ENCODE measurements at places on chromosomes 2 and 18. TPM values are rescaled to one million over a fixed set of nuclear protein-coding genes. Genes with fewer than 3 reads are reported as not detected.

Gene TLX2
- polyA plus RNA-seq: not detected

DNA sequence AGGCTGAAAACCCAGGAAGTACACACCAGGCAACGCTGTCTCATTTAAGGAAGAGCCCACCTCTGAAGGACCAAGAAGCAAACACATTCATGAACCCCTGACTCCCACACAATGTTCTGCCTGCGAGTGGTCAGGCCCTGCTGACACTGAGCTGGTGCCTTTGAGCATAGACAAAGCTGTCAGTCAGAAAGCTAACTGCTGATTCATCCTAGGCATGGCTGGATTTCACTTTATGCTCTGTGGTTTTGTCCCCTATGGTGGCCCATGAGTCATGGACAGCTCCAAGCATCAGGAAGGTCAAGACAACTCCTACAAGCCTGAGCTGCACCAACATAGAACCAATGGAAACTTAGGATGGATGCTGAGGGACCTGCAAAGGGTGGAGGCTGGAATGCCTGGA, 78.9 kb downstream of the UXS1 start:
- DNase-seq: no peak

Gene PER2
- polyA plus RNA-seq: 6.0 TPM

GRCh38 chr2:238138331-238139195, at the start of gene KLHL30:
TSS of gene KLHL30 (plus strand) at chr2:238138668. CDS start at chr2:238140755, 2,087 bp downstream.
- no peak for DNase-seq

GRCh38 chr2:127715778-127716449, 14.6 kb downstream of the SFT2D3 start:
- no peak for DNase-seq

DNA sequence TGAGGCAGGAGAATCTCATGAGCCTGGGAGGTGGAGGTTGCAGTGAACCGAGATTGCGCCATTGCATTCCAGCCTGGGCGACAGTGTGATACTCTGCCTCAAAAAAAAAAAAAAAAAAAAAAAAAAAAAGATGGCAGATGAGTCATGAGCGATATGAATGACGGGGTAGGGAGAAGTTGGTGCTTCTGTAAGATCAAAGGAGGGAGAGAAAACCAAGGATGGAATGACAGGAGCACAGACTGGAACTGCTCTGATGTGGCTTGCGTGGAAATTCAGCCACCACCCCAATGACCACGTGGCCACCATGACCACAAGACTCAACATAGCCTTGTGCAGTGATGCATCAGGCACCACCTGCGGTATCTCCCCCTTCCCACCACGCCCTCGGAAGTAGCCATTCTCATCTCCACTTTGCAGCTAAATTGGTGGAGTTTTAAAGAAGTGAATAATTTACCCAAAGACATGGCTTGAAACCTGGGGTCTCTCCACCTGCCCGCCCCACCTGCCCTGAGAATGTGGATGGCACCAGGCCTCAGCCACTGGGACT, 96.0 kb downstream of the ACKR3 start:
- no peak for DNase-seq

Gene HOXD12
- 0.28 TPM for polyA plus RNA-seq

Gene TYMS
- polyA plus RNA-seq: 119 TPM

GRCh38 chr2:112843836-112844235, 7.3 kb upstream of the IL1B start:
- no peak for DNase-seq

DNA sequence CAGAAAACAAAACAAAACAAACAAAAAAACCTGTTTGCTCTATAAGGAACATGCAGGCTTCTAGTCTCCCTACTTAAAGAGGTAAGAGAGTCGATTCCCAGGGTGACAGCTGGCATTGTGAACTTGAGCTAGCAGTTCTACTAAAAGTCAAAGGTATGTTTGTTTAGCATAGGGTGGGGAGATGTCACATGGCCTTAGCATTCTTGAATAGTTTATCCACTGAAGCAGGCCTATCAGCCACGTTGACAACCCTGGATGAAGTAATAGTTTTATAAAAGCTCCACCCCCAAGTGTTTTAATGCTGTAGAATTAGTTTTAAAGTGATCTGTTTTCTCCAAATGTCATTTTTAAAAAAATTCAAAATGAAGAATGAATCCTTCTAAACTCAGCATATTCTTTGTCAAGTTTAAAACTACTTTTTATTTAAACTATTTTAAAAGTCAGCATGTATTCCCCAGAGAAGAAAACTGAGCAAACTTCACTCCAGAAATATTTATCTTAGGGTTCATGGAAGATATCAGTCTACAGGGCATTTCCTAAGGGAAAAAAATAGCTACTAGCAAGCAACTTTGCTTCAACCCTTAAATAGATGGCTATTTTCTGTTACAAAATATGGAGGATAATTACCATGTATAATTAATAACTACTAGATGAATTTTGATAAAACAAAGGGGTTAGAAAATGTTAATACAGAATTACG, 1.7 kb downstream of the MYOM1 start:
- no peak for DNase-seq

- DNase-seq: no peak
Measured at GRCh38 chr2:207787017-207787416, 17.3 kb upstream of the FZD5 start.

GRCh38 chr2:15913146-15913545, 27.2 kb upstream of the MYCN start:
- DNase-seq: no peak

Gene IL36A
- polyA plus RNA-seq: not detected

Gene IL1F10
- polyA plus RNA-seq: not detected

- DNase-seq: no peak
Measured at GRCh38 chr2:214593727-214594126, 182.9 kb downstream of the VWC2L start.

Gene COL4A3
- polyA plus RNA-seq: 58.0 TPM

Gene NCK2
- 64.8 TPM for polyA plus RNA-seq

Gene MYOM1
- polyA plus RNA-seq: 7.8 TPM

Gene DTNB
- 19.6 TPM for polyA plus RNA-seq

GRCh38 chr2:180474716-180475115, 467.6 kb upstream of the CWC22 start:
- DNase-seq: peak; percentile 8

DNA sequence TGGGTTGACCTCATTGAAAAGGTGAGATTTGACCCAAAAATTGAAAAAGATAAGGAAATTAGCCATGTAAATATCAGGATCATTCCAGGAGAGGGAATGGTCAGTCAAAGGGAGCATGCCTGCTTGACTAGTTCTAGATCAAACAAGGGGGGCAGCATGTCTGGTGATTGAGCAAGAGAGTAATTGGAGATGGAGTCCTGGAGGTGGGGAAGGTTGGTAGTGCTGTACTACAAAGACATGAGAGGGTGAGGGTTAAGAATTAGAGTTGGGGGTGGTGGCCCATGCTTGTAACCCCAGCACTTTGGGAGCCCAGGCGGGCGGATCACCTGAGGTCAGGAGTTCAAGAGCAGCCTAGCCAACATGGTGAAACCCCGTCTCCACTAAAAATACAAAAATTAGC, 2.0 kb downstream of the MRPL30 start:
- DNase-seq: no peak

DNA sequence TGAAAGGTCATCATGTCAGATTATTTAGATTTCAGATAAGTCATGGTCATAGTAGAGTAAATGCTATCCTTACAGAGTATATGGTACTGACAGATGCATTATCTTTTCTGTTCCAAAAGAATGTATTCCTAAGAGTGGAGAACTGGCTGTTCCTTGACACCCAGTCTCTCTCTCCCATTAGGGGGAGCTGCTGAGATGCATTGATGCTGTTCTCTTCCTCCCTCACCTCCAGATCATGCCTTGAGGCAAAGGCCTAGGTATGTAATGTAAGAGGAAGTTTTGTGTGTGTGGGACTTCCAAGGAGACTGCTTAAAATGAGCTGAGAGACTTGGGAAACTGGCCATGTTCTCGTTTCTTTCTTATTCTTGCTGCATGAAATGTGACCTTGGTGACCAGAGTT, 979.5 kb upstream of the CELF4 start:
- DNase-seq: no peak

- no peak for DNase-seq
Measured at GRCh38 chr2:216081487-216082116, at the start of the genes PECR and TMEM169. TSS of gene PECR (minus strand) at chr2:216081809. CDS start at chr2:216081741, 68 bp downstream. TSS of gene TMEM169 (plus strand) at chr2:216081919. CDS start at chr2:216095964, 14,045 bp downstream.

DNA sequence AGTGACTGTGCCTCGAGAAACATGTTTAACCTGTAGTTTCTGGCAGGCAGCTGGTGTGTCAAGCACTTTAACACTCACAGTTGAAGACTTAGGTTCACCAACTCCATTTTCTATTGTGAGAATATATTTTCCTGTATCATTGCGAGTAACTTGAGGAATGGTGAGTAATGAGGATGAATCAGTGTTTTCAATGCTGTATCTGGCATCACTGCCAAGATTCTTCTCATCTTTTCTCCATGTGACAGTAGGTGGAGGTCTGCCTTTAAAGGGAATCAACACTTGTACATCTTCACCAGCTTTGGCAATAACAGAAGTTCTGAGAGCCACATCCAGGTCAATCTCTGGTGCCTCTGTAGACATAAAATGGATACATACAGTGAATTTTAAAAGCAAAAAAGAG, 72.8 kb downstream of the PLEKHA3 start:
- DNase-seq: no peak

DNA sequence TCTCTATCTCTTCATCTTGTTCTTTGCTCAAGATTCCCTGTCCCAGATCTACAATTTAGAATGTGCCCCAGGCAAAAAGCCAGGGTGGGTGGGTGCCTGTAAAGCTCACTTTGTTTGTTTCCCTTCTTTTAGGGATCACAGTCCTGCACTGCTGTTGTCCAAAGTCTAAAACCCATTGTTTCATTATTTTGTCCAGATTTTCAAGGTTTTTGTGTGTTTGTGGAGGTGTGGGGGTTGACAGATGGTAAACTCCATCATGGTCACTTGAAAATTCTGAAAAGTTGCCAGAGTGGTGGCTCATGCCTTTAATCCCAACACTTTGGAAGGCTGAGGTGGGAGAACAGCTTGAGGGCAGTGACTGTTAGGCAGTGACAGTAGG, 41.5 kb downstream of the YES1 start:
- DNase-seq: no peak

Gene NDC80
- 29.8 TPM for polyA plus RNA-seq

DNA sequence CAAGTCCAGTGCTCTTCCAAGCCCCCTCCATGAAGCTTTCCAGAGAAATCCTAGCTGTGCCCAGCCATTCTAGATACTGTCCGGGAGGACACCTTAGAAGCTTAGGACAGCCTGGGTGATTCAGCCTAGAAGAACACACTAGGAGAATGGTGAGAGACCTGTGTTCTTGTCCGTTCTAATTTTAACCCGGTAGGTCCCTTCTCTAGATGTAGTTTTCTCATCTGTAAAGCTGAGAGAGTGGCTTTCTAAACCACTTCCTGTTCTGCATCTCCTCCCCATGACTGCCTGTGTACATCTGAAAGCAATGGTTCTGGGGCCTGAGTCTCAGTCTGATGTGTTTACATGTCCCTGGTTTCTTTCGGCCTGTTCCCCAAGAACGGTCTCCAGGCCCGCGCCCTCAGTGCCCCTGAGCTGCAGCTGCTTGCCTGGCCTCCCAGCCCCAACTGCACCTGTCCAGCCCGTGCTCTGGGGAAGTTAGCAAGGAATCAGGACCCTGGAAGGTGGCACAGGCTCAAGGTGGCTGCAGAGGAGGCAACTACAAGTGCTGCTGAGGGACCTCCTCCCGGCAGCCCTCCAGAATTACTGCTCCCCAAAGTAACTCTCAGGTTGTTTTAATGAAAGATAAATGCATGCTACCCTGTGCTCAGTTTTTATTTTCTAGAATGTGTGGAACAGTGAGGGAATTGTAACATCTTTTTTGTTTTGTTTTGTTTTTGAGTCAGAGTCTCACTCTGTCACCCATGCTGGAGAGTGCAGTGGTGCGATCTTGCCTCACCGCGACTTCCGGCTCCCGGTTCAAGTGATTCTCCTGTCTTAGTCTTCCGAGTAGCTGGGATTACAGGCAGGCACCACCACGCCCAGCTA, 105.9 kb downstream of the LBH start:
- no peak for DNase-seq

GRCh38 chr18:3248658-3249359, 1.2 kb downstream of the MYL12A start:
- DNase-seq: peak; percentile 35

GRCh38 chr18:27921904-27922751, 254.8 kb downstream of the CDH2 start:
- no peak for DNase-seq

Gene FKBP7
- 71.5 TPM for polyA plus RNA-seq

Gene NMUR1
- polyA plus RNA-seq: 0.38 TPM

Gene DNER
- polyA plus RNA-seq: 66.7 TPM

Gene CD28
- polyA plus RNA-seq: 2.1 TPM

Gene EMILIN2
- 9.8 TPM for polyA plus RNA-seq

All from right renal cortex interstitium (tissue), 3 donors.